ENCODE measurements at places on chromosomes 12 and 14.

- DNase-seq, result peak; percentile 10
Observed at GRCh38 chr12:92550661-92551060, 152.1 kb upstream of the PLEKHG7 start.

GRCh38 chr12:3622822-3623690 is 129.9 kb downstream of the CRACR2A start:
- no peak for DNase-seq

DNA sequence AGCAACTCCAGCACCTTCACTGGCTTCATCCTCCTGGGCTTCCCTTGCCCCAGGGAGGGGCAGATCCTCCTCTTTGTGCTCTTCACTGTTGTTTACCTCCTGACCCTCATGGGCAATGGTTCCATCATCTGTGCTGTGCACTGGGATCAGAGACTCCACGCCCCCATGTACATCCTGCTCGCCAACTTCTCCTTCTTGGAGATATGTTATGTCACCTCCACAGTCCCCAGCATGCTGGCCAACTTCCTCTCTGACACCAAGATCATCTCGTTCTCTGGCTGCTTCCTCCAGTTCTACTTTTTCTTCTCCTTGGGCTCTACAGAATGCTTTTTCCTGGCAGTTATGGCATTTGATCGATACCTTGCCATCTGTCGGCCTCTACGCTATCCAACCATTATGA is 6.8 kb downstream of the OR11G2 start:
- DNase-seq, result no peak

DNA sequence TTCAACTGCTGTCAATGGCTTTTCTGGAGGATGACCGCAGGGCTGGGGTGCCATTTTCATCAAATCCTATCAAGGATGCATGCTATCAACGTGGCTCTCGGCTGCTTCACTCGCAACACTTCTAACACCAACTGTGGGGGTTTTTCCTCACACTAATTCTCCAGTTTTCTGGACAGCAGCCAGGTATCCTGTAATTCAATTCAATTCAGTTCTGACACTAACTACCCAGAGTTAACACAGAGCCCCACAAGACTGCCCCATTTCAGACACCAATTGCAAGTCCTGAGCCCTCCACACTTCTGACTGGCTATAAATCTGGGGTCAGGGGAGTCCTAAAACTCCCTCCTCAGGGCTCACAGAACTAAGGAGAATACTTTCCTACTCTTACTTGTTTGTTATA is 55.3 kb upstream of the TMCC3 start:
- no peak for DNase-seq

Data from ELR (cell line).